ENCODE measurements at places on chromosomes 1 and 21. TPM values are rescaled to one million over a fixed set of nuclear protein-coding genes. Genes with fewer than 3 reads are reported as not detected.

The CYP4Z1 gene
- 0.87 TPM for total RNA-seq

The SPRR3 gene
- not detected for total RNA-seq

The RHBDL2 gene
- total RNA-seq: 7.7 TPM

The KRTAP20-4 gene
- not detected for total RNA-seq

The OVAAL gene
- 0.62 TPM for total RNA-seq

The MPL gene
- not detected for total RNA-seq

The CLCA4 gene
- 1.4 TPM for total RNA-seq

The PLEKHO1 gene
- total RNA-seq: 33.1 TPM

The CELA2A gene
- total RNA-seq: not detected

The GCSAML gene
- 1.2 TPM for total RNA-seq

The SPRR2B gene
- total RNA-seq: not detected

The OR2T33 gene
- total RNA-seq: not detected

The CD34 gene
- 9.8 TPM for total RNA-seq

The FMO2 gene
- total RNA-seq: 6.5 TPM

The DISP3 gene
- total RNA-seq: 0.80 TPM

The MRAP gene
- total RNA-seq: not detected

The TRIM46 gene
- 0.14 TPM for total RNA-seq

The PRAMEF2 gene
- total RNA-seq: not detected

The LRRC71 gene
- not detected for total RNA-seq

The ADORA1 gene
- 0.27 TPM for total RNA-seq

The KRTAP19-7 gene
- not detected for total RNA-seq

The AMY1B gene
- total RNA-seq: not detected

The FYB2 gene
- 7.8 TPM for total RNA-seq

The EPHA10 gene
- total RNA-seq: 0.73 TPM

The TRAF3IP3 gene
- total RNA-seq: 1.6 TPM

The ATP8B2 gene
- total RNA-seq: 171 TPM

The BTBD19 gene
- 0.50 TPM for total RNA-seq

The C1orf94 gene
- 2.3 TPM for total RNA-seq

The CD84 gene
- 1.2 TPM for total RNA-seq

The LCE1F gene
- total RNA-seq: not detected

The LIPI gene
- 0.40 TPM for total RNA-seq

The SUSD4 gene
- total RNA-seq: 10.7 TPM

The MAN1C1 gene
- 34.4 TPM for total RNA-seq

The IPP gene
- 16.1 TPM for total RNA-seq

The CRP gene
- 0.55 TPM for total RNA-seq

The PADI1 gene
- total RNA-seq: 0.18 TPM

The RSPO1 gene
- 1.6 TPM for total RNA-seq

The ZNF593OS gene
- not detected for total RNA-seq

The KRTAP7-1 gene
- not detected for total RNA-seq

The OR2L8 gene
- total RNA-seq: 2.4 TPM

The FCAMR gene
- not detected for total RNA-seq

The OR6K3 gene
- total RNA-seq: not detected

The DCST1 gene
- total RNA-seq: 0.51 TPM

The DUSP10 gene
- 5.8 TPM for total RNA-seq

The S100A7A gene
- total RNA-seq: not detected

The CYP4X1 gene
- 34.7 TPM for total RNA-seq

The NFASC gene
- total RNA-seq: 13.2 TPM

The IL23R gene
- not detected for total RNA-seq
